ENCODE measurements at places on chromosomes 1 and 21. TPM values are rescaled to one million over a fixed set of nuclear protein-coding genes. Genes with fewer than 3 reads are reported as not detected.

DNA sequence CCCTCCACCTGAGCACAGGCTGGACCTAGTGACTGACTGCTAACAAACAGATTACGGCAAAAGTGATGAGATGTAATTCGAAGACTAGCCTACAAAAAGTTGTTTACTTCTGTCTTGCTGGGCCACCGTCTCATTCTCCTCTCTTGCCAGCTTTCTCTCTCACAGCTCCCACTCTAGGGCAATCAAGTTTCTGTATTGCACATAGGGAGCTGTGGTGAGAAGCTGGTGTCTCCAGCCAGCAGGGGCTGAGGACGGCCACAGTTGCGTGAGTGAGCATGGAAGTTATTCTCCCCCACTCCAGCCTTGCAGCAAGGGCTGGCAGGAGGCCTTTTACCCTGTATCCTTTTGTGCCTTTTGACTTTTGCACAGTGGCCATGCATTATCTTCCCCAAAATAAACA lies 8.6 kb upstream of the COL6A2 start:
- H3K4me1 ChIP-seq, result no peaks in the 10 kb centered on the region
- H3K36me3 ChIP-seq, result no peaks in the 10 kb centered on the region
- H3K4me3 ChIP-seq, result no peak overlapping the region
- no peak for DNase-seq
- H3K27ac ChIP-seq, result no peak overlapping the region

Gene SPRR2D
- total RNA-seq, result not detected

Gene MYOC
- total RNA-seq, result not detected

GRCh38 chr1:29949676-29950075 lies 713.4 kb downstream of the PTPRU start:
- peaks cover 41% of the 10 kb centered on the region for H3K27me3 ChIP-seq
- no peak overlapping the region for H3K4me3 ChIP-seq
- no peak for DNase-seq
- H3K4me1 ChIP-seq, result peaks cover 8% of the 10 kb centered on the region

Gene SOX13
- 38.5 TPM for total RNA-seq

Gene MROH9
- total RNA-seq, result not detected

Gene PCNX2
- 18.4 TPM for total RNA-seq

DNA sequence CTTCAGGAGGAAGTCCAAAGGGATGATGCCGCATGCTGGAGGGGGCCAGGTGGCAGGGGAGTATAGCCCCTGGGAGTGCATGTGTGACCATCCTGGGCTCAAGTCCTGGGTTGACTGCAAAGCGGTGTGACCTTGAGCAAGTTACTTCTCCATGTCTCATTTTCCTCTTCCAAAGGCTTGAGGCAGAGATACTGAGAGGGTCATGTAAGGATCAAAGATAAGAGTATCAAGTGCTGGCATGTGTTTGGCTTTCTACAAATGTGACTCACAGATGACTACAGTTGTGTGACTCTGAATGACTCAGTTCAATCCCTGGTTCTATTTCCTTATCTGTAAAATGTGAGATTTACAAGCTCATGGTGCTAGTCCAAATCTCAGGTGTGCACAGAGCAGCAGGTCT lies 26.1 kb downstream of the PROK1 start:
- H3K36me3 ChIP-seq, result no peaks in the 10 kb centered on the region
- H3K4me1 ChIP-seq, result no peaks in the 10 kb centered on the region
- peaks cover 10% of the 10 kb centered on the region for H3K27me3 ChIP-seq

Gene UBE4B
- 58.7 TPM for total RNA-seq

Gene VASH2
- total RNA-seq, result 3.5 TPM

Gene RSPH1
- total RNA-seq, result 5.2 TPM

- peaks cover 5% of the 10 kb centered on the region for H3K4me1 ChIP-seq
- H3K4me3 ChIP-seq, result no peak overlapping the region
- H3K27ac ChIP-seq, result no peak overlapping the region
These were observed 169.9 kb upstream of the CSF3R start for GRCh38 chr1:36652586-36652985.
